Iris pigment epithelial cell (primary cell): ENCODE measurements at places on chromosomes 3 and 15.

GRCh38 chr3:106403371-106404145 lies 534.7 kb upstream of the CBLB start:
- DNase-seq: no peak

- DNase-seq: no peak
Observed at GRCh38 chr3:101925564-101925963, 76.2 kb downstream of the NFKBIZ start.

DNA sequence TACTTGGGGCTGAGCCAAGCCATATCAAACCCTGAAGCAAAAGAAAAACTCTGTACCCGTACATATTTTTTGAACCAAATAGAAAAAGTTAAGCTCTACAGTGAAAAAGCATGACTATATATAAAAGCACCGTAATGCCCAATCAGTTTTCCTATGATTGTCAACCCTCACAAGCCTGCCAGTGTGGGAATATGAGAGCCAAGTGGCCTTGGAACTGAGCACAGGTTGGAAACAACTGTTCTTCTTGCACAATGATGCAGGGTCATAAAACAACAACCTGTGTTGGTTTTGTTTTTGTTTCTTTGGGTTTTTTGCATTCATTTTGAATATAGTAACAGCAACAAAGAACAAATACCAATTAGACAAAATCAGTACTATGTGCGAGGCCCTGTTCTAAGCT lies 3.5 kb upstream of the ERC2 start:
- DNase-seq: no peak

DNA sequence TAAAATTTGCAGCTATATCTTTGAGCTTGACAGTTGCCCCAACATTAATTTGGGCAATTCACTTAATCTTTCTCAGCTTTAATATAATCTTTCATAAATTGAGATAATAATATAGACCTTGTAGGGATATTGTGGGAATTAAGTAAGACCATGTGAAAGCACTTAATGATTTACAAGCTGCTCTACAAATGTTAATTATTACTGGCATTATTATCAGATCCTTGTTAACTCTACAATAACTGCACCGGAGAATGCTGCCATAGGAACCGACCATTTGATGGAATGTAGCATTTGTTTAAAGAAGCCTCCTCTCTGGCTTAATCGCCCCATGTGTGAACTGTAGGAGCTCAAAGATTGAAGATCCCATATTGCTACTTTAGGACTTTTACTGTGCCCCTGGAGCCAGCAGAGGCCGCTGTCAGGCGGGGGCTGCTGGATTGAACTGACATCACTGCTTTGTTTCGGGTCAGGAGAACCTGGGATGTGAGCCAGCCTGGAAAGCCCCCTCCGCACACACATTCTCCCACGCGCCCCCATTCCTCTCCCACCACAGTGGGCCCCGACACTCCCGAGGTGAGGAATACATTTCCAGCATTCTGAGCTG lies 154.2 kb upstream of the TNIK start:
- peak; percentile 54 for DNase-seq

GRCh38 chr3:16715281-16715680 lies 110.1 kb upstream of the DAZL start:
- DNase-seq: no peak

- DNase-seq: peak; percentile 64
Observed at GRCh38 chr3:61903931-61904657, 342.7 kb downstream of the PTPRG start.

DNA sequence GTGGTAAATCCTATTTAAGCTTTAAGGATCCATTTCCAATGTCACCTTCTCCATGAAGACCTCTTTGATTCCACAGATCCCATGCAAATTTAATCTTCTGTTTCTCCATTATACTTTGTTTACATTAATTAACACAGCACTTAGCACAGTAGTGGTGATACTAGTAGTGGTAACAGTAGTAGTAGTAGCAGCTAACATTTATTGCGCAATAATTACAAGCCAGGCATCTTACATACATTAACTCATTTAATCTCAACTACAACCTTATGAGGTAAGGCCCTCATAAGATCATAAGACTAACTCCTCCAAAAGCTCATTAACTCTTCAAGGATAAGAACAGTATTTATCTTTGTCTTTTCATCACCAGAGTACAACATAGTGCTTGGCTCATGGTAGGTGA lies 54.8 kb upstream of the FSIP1 start:
- DNase-seq: no peak

DNA sequence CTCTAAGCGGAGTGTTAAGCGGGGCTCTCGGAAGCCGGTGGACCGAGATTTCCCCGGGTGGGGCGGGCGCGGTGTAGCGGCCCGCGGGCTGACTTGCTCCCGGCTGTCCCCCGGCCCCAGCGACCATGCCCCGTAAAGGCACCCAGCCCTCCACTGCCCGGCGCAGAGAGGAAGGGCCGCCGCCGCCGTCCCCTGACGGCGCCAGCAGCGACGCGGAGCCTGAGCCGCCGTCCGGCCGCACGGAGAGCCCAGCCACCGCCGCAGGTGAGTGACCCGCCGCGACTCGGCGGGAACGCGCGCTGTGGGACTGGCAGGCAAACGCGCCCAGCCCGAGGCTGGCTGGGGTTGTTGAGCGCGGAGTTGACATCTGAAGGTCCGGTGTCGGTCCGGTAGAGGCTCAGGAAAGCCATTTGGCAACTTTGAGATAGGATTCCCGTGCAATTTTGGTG lies 1.3 kb downstream of the SMC4 start:
- DNase-seq: peak; percentile 20

DNA sequence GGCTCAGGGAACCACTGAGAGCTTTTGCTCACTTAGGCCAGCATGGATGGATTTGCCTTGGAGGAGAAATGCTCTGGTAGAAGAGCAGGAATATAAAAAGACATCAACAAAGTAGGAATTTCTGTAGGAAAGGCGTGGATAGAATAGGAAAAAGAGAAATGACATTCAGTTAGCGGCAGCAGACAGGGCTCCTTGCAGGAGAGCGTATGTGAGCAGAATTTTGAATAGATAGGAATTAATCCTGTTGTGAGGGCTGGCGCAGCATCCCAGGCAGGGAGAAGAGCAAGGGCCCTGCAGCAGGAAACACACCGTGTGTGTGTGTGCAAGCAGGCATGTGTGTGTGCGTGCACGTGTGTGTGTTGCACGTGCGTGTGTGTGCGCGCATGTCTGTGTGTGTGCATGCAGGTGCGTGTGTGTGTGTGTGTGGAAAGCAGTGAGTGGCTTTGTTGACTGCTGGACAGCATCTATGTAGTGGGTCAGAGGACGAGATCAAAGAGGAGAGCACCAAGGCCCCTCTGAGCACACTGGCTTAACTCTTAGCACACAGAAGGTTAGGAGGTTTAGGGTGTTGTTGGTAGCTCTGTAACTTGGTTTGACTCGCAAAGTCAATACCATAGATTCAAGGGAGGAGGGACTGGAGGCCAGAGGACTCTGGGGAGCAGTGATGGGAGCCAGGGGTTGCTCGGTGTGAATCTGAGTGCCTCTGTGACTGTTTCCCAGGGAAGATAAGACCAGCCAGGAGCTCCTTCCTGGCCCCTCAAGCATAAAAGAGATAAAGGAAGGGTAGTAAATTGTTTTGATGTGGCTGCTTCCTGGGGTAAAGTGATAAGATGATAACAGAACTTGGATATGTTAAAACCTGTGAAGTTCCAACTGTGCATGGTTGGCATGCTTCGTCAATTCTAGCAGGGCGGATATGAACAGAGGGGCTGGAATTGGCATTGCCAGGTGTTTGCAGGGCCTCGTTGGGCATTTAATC lies 639.5 kb downstream of the NR2F2 start:
- DNase-seq: no peak

DNA sequence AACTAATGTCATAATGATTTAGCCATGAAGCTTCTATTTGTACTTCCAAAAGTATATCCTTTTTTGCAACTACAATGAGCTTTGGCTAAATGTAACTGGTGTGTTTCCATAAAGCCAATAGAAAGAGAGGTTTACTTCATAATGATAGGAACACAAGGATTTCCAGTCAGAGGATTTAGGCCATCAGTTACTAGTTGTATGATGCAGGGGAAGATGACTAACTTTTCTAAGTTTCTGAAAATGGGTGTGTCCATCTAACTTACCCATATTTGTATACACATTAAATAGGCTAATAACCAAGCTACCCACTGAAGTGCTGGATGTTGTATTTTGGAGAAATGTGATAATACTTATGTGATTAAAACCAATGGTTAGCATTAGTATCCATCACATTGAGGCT lies 55.7 kb downstream of the SLC4A7 start:
- DNase-seq: peak; percentile 15

- peak; percentile 72 for DNase-seq
Observed at GRCh38 chr15:63104727-63105126, 16.9 kb upstream of the LACTB start.

- DNase-seq: no peak
Observed at GRCh38 chr15:34773013-34773412, 18.2 kb upstream of the GJD2 start.

DNA sequence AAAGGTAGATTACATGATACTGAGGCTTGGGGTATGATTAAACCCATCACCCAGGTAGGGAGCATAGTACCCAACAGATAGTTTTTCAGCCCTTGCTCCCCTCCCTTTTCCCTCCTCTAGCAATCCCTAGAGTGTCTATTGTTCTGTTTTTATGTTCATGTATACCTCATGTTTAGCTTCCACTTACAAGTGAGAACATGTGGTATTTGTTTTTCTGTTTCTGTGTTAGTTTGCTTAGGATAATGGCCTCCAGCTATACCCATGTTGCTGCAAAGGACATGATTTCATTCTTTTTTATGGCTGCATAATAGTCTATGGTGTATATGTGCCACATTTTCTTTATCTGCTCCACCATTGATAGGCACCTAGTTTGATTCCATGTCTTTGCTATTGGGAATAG lies 82.7 kb downstream of the MYLK start:
- DNase-seq: no peak

- DNase-seq: no peak
Observed at GRCh38 chr3:129266651-129267050, 12.0 kb upstream of the HMCES start.

- no peak for DNase-seq
Observed at GRCh38 chr15:94077938-94078337, 153.4 kb upstream of the MCTP2 start.

GRCh38 chr3:28716939-28717338 lies 368.3 kb upstream of the AZI2 start:
- no peak for DNase-seq

DNA sequence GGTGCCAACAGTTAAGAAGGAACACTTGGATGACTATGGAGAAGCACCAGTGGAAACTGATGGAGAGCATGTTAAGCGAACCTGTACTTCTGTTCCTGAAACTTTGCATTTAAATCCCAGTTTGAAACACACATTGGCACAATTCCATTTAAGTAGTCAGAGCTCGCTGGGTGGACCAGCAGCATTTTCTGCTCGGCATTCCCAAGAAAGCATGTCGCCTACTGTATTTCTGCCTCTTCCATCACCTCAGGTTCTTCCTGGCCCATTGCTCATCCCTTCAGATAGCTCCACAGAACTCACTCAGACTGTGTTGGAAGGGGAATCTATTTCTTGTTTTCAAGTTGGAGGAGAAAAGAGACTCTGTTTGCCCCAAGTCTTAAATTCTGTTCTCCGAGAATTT lies 3.0 kb downstream of the SKIL start:
- DNase-seq: no peak

GRCh38 chr3:154139996-154140436 lies 18.8 kb downstream of the ARHGEF26 start:
- no peak for DNase-seq

DNA sequence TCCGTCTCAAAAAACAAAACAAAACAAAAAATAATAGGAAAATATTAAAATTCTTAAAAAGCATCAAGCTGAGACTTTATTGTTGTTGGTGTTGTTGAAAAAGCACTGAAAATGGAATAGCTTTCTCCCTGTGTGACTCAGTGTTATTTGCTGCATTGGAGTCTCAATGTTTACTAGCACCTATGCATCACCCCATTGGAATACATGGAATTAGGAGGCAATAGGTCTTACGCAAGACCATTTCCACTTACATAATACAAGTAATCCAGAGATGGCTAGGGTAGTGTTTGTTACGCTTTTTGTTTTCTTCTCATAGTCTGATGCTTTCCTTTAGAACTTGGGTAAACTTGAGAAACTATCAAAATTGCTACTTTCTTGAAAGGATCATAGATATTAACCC lies 15.2 kb downstream of the GXYLT2 start:
- DNase-seq: peak; percentile 97

DNA sequence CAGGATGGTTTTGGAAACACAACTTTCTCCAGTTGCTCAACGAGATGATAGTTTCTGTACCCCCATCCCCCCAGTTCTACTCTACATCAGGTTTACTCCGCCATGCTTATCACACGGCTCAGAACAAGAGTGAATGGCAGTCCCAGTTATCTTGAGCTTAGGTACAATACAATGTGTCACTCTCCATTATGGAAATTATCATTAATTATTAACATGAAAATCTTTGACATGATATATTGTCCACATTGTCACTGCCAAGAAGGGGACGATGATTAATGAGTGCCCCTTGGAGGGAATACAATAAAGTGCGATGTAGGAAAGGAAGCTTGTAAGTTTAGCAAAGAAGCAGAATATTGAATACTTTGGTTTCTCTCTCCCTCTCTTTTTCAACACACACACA lies 252.6 kb upstream of the CFAP20DC start:
- DNase-seq: no peak

- DNase-seq: no peak
Observed at GRCh38 chr15:77096138-77096537, 25.2 kb upstream of the TSPAN3 start.

DNA sequence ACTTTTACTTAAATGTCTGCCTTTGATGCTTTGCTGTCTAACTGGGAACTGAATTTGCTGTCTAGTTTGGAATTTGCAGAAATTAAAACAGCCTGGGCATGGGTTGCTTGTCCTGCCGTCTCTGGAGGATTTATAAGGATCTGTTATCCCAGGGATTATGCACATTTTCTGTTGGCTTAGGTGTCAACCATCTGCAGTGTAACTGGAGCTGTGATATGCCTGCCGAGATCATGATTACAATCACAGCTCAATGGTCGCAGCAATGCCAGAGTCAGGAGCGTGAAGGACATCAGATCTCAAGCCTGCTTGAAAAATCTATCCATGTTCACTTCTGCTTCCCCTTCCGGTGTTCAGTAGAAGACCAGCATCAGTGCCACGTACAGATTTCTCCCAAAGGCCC lies 41.8 kb upstream of the SETMAR start:
- DNase-seq: no peak

GRCh38 chr3:76047368-76047767 lies 262.0 kb upstream of the ZNF717 start:
- DNase-seq: no peak

DNA sequence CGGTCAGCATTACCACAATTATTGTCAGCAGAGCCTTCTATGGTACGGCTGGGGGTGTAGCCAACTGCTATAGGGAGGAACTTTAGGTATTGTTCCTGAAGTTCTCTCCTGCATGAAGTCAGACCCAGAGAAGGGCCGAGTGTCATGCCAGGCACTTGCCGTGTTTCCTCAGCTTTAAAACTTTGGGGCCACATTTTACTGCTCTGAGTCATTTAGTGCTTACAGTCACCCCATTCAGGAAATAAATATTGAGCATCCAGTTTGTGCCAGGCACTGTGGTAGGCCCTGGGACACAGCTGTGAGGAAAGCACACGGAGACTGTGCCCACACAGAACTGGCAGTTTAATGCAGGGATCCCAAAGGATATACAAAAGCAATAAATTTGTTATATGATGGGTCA lies 54.5 kb upstream of the APEH start:
- DNase-seq: no peak
